ENCODE measurements at places on chromosomes 13 and 19.

GRCh38 chr13:39186205-39186875 is 148.1 kb downstream of the NHLRC3 start:
- DNase-seq = no peak

GRCh38 chr13:51396352-51396751 is 56.5 kb downstream of the INTS6 start:
- DNase-seq = no peak

DNA sequence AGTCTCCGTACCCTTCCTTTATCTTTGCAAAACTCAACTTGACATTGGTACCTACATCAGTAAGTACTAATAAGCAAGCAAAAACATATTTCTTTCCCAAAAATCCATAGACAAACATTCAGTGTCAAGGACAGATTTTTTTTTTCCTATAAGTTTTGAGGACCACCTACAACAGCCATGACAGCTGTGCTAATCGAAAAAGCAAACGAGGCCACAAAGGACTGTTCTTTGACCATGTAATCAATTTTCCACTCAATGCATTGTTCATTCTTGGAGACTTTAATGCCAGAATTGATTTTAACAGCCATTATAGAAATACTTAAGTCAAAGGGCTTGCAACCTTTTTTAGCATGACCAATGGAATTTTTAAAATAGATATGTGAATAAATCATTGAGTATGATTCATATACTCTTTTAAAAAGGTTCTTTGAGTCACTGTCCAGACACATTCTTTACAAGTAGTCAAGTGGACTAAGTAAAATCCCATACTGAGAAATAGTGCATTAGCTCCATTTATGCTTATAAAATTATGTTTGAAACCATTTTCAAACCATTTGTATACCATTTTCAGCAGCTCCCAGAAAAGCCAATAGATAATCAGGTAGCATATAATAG is 323.9 kb downstream of the MZT1 start:
- no peak for DNase-seq

- DNase-seq = no peak
Observed at GRCh38 chr13:97934590-97934989, 18.9 kb upstream of the IPO5 start.

- DNase-seq = no peak
Observed at GRCh38 chr13:54733639-54734038, 1705.0 kb downstream of the OLFM4 start.

DNA sequence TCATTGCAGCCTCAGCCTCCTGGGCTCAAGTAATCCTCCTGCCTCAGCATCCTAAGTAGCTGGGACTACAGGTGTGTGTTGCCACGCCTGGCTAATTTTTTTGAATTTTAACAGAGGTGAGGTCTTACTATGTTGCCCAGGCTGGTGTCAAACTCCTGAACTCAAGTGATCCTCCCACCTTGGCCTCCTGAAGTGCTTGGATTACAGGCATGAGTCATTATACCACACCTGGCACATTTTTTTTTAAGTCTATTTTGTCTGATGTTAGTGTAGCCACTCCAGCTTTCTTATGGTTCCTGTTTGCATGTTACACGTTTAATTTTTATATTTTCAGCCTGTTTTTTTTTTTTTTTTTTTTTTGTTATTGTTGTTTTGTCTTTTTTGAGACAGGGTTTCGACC is 24.8 kb downstream of the KDM4B start:
- DNase-seq = no peak

DNA sequence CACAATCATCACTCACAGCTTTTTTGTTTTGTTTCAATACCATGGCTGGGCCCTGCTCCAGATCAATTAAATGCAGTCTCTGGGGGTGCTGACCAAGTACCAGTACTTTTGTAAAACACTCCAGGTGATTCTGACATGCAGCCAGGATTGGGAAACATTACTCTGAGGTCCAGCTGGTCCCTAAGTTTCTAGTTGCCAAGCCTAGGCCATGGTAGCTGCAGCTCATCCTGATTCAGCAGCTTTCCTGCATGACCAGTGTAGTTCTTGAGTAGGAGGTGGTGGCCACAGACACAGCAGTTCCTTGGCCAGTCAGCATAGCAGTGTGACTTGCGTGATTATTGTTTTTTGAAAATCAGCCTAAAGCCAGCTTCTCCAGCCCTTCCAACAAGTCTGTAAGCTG is 859.1 kb downstream of the DIAPH3 start:
- no peak for DNase-seq

- no peak for DNase-seq
Observed at GRCh38 chr13:113152984-113153809, 5.3 kb upstream of the PROZ start.

- DNase-seq = no peak
Observed at GRCh38 chr19:38001158-38001781, 94.3 kb downstream of the SIPA1L3 start.
